ENCODE measurements at places on chromosomes 5 and 9. TPM values are rescaled to one million over a fixed set of nuclear protein-coding genes. Genes with fewer than 3 reads are reported as not detected.

DNA sequence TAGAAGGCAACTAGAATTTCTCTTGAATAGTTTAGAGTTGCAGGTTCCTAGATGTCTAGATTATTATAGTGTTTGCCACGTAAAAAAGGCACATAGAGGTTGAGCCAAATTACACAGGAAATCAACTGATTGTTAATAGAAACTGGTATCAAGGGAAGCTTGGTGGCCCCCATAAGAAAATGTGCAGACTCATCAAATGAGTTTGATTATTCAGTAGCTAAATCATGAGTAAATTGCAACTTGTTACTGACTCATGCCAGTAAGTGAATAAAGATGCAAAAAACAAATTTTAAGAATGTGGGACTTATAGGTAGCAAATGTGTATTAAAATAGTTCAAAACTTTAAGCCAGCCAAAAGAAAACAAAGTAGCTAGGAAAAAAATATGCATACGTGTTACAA is 1078.9 kb upstream of the CDH9 start:
- DNase-seq = no peak

- no peak for DNase-seq
Observed at GRCh38 chr5:91142386-91142785, 240.7 kb downstream of the ARRDC3 start.

GRCh38 chr9:87071473-87071872 is 124.2 kb upstream of the GAS1 start:
- no peak for DNase-seq

The IL5 gene
- total RNA-seq = not detected

- DNase-seq = no peak
Observed at GRCh38 chr5:135391869-135392255, 7.2 kb downstream of the MACROH2A1 start.

The BOD1 gene
- 46.5 TPM for total RNA-seq

DNA sequence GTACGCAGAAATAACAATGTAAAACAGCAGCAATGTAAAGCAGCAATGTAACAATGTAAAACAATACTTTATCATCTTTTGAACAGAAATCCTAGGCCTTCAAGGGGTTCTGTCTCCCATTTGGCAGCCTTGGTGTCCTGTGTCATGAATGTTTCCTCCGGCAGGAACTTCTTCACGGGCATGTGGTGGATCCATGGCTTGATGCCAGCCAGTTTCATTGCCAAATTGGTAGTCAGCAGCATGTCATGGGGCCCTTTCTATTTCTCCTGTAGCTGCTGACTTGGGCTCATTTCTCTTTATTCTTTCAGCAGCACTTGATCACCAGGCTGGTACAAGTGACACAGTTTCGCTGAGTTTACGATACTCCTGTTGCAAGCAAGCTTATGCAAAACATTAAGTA is 275.3 kb downstream of the HTR1A start:
- no peak for DNase-seq

The FSD1L gene
- 14.0 TPM for total RNA-seq
